Suppressor macrophage (primary cell): ENCODE measurements at places on chromosomes 16 and 17.

- DNase-seq, result no peak
These were observed 67.8 kb upstream of the LHX1 start for GRCh38 chr17:36869441-36869840.

DNA sequence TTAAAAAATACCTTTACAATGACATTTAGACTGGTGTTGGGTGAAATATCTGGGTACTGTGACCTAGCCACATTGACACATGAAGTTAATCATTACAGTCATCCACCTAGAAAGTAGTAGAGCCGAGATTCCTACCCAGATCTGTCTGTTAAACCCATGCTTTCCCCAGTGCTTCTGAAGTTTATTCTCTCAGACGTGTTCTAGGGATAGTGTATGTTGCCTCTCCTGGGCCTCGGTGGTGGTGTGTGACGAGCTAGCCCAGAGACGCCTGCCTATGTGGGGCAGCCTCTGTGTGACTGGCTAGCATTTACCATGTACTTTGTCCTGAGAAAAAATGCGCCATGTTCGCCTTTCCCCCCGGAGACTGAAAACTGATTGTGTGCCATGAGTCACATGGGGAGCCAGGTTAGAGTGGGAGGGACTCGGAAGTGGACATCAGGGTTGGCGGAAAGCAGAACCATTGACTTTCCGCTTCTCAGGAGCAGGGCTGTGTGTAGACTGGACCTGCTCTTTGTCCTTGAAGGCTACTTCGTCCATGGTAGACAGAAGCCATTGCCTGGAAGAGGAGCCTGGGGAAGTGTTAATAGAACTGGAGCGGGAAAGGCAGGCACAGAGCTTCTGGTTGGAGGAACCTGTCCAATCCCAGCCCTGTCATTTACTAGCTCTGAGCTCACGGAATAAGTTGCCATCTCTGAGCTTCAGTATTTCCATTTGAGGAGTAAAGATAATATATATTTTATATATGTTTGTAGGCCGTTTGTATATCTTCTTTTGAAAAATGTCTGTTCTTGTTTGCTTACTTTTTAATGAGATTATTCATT, 235.5 kb downstream of the SNX29 start:
- DNase-seq, result no peak

GRCh38 chr17:17626151-17626805, 34.8 kb upstream of the PEMT start:
- no peak for DNase-seq

DNA sequence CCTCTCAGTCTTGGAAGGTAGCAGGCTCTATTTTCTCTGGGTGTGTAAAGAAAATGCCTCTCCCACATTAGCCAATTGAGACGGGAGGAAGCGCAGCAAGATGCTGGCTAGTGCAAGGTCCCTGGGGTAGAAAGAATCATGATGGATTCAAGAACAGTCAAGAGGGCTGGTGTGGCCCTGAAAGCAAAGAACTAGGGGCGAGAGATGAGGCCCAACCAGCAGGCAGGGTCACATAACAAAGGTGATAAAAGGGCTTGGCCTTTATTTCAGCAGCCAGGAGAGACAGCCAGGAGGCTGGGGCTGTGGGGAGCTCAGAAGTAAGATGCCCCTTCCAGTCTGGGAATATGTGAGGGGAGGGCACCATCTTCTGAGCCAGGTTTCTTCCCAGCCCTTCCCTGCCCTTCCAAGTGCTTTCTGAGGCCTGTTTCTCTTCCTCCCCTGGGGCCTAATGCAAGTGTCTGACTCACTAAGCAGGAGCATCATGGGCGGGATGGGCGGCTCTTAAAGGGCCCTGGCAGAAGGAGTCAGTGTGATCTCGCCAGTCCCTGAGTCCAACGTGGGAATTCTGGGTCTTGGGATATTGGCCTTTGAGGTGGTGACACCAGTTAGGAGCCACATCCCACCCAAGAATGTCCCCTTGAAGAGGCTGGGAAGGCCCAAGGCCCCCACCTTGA, 3.9 kb upstream of the NLRC5 start:
- peak; percentile 83 for DNase-seq

DNA sequence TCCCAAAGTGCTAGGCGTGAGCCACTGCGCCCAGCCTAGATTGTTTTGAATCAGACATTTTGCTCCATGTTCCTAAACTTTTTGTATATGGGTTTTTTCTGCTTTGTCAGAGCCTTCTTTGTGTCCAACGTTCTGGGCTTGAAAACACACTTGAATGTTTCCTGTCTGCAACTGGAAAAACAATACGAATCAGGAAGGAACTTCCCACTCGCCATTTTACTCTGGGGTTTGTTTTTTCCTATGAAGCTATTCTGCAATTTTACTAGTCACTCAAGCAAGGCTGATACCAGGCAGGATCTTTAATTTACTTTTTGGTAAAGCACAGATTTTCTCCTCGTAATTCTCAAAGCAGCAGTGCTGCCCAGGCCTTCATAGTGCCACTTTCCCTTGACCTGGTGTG, 31.6 kb downstream of the ARHGAP17 start:
- peak; percentile 60 for DNase-seq

GRCh38 chr17:21288571-21289017, 4.1 kb downstream of the MAP2K3 start:
- DNase-seq, result peak; percentile 52

GRCh38 chr16:82337355-82337754, 167.3 kb upstream of the MPHOSPH6 start:
- no peak for DNase-seq

DNA sequence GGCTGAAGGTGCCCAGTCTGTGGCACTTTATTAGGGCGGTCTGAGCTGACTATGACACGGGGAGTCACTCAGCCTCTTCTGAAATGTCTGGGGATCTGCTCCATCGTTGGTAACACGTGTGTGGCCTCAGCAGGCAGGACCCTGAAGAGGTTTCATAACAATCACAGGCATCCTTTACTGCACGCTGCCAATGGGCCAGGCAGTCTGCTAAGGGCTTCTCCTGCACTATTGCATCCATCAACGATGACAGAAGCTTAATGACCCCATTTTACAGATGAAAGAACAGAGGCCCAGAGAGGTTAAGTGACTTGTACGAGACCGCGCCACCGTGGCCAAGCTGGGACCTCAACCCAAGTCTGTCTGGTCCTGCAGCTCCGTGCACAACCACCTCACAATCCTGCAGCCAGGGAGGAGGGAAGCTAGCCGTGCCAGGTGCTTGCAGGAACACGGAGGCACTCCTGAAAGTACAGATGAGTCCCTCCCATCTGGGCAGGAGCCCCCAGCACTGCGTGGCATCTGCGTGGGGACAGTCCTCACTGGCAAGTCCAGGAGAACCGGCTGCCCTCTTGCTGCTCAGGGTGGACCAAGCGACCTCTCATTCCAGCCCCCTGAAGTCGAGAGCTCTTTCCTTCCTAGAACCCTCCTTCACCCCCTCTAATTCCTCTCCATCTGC, 40.0 kb downstream of the RPH3AL start:
- DNase-seq, result no peak

DNA sequence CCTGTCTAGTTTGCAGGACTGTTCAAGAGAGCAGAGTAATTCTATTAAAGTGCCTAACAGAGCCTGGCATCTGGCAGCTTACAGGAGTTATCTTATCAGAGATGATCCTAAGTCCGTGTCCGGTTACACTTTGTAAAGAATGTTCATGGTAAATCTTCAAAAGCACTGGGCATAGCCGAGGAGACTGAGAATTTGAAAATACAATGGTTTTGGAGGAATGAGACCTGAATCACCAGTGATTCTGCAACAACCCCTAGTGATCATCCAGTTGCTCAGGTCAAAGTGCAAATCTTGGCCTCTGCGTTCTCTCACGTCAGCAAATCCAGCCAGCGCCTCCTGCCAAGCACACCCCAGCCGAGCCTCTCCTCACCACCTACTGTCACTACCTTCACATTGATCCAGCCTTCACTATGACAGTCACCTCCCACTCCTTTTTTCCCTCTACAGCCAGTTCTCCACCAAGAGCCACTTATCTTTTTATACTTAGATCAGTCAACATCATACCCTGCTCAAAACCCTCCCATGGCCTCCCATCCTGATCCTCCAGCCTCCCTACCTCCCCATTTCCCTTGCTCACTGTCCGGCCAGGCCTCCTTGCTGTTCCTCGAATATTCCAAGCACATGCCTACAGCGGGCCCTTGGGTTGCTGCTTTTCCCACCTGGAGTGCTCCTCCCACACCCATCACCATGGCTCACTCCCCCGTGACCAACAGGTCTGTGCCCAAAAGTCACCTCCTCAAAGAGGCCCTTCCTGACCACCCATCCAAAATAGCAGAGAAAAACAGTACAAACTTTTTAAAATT, 57.4 kb upstream of the ERN1 start:
- no peak for DNase-seq

DNA sequence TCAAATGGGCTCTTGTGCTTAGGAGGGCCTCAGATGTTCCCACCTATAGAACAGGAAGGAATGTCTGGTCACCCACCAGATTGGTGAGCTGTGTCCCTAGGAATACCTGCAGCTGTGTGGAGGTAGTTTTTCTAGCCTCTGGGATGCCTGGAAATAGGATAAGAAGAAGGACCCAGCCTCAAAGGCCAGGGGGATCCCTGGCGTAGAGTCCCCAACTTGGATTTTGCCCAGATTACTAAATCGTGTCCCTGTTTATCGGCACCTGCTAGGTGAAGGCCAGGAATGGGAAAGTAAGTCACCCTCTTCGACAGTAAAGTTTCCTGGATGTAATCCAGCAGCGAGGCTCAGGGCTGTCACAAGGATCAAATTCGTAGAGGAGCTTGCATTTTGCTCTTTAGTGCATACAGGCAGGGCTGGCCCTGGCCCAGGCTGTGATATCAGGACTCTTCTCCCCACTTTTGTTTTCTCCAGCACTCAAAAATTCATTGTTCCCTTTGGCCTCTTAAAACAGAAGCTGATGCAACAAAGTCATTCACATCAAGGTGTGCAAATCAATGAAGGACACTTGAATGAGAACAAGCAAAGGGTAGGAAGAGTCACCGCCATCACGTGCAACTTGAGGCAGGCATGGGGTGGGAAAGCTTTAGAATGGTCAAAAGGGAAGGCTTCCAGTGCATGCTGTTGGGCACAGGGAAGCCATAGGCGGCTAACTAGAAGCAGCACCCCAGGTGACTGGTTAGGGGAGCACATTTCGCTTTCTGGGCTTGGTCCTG, 7.5 kb downstream of the SLC13A2 start:
- DNase-seq, result no peak

GRCh38 chr17:73994946-73995345, 208.5 kb upstream of the RPL38 start:
- DNase-seq, result no peak

GRCh38 chr16:67663151-67663876, 2.6 kb downstream of the PARD6A start:
- DNase-seq, result peak; percentile 40
